ENCODE measurements at places on chromosomes 7 and 10. TPM values are rescaled to one million over a fixed set of nuclear protein-coding genes. Genes with fewer than 3 reads are reported as not detected.
A peak's percentile ranks its signal among the peaks of the same experiment; 100 is the strongest.

DNA sequence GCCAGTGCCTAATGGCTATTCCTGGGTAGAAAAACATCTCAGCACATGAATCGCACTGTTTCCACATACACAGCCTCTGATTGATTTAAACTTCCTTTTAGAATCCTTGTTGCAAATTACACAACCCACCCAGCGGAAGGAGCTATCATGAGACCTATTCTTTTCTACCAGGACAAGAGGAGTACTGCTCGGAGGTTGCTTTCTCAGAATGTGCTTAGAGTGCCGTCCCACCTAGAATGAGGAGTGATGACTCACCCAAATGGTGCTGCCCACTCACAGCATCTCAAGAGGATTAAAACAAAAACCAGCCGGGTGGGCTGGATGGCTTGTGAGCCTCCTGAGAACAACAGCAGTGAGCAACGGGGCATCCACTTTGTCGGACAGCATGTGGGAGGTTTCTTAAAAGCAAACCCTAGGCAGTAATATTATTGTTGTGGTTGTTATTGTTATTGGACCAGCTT is 128.9 kb downstream of the DGKI start:
- no peak for DNase-seq

DNA sequence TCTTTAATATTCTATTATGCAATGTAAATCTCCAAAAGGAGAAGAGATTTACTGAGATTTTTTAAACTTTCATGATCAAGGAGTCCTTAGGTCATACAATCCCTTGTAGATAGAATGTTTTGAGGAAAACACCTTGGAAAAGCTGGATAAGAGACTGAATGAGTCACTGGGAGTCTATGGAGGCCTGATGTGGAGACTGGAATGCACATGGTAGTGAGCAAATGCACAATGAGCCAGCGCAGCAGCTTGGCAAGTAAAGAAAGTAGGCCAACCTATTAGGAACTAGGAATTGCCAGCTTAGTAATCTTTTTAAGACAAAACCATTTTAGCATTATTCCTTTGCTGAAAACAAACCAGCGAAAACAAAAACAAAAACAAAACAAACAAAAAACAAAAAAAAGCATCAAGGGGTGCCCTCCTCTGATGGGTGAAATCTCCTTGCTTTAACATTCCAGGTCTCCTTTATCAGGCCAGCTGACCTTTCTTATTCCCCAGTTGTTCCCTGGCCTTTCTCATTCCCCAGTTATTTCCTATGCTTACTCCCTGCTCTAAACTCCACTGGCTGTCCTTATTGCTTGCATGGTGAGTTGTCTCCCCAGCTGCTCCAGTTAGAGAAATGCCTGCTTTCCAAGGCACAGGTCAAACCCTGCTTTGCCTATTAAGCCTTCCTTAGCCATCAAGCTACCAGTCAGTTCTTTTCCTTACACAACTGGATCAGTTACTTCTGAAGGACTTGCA is 135.8 kb downstream of the PLCE1 start:
- no peak for DNase-seq

DNA sequence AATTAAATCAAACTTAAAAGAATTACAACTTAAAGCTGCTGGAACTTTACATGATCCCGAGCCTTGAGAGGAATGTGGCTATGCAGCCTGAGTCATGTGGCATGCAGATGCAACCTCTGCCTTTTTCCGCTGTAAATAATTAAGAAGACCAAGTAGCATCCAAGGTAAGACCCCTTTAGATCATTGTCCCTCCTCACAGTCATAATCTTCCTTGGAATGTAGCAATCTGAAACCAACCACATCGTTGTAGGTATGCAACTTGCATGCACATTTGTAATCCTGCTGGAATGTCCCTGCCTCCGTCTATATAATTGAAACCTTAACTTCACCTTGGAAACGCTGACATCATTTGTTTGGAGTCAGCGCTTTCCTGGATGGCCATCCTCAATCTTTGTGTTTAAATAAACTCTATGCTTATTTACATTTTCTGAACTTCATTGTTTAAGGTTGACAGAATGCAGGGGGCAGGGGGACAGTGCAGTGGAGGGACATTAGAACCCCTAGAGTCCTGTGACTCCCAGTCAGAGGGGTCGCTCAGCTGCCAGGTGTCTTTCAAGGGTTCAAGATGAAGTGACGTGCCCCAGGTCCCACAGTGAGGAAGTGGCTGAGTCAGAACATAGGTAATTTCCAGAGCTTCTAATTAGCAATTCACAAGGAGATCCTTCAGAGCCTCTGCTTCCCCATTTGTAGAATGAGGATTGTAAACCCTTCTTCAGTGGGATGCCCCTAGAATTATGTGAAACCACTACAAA is 110.7 kb downstream of the RALA start:
- DNase-seq = peak; percentile 36

GRCh38 chr10:23820792-23821191 is 381.9 kb downstream of the OTUD1 start:
- no peak for DNase-seq

- DNase-seq = no peak
These were observed 87.5 kb upstream of the GATAD1 start for GRCh38 chr7:92359801-92360200.

Gene CYP26C1
- not detected for polyA plus RNA-seq

Gene TUBAL3
- 0.26 TPM for polyA plus RNA-seq

GRCh38 chr7:135180122-135180521 is 9.6 kb upstream of the CYREN start:
- no peak for DNase-seq

DNA sequence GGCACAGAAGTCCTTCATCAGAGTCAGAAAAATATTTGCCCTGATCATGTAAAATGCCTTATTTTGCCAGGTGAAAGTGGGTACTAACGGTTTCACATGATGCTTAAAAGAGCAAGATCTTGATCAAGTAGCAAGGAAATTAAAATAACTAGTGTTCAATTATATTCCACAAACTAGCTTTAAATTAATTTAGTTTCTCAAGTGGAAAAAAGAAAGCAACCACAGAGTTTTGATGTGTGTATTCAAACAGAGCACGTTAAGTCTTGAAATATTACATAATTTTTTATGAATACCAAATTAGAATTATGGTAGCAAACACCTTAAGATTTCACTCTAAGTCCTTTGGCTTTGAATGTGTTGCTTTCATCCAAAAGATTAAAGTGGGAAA is 47.3 kb downstream of the PIP4K2A start:
- DNase-seq = no peak

DNA sequence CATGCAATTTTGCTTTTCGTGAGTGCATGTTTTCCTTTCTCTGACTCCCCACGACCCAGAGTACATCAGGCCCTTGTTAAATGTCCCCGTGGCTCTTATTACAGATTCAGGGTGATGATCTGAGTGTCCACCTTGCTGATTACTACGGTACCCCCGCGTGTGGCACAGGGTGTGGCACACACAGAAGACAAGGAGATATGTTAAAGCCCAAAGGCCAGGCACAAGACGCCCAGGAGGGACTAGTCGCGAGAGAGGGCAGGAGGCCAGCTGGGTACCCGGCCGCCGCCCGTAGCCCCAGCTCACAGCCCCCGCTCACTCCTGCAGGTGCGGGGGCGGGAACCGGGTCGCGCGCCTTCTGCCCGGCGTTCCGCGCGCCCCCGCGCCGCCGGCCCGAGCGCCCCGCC is 281 bp upstream of the EXOC6 start:
- no peak for DNase-seq

Gene PYROXD2
- 10.7 TPM for polyA plus RNA-seq

DNA sequence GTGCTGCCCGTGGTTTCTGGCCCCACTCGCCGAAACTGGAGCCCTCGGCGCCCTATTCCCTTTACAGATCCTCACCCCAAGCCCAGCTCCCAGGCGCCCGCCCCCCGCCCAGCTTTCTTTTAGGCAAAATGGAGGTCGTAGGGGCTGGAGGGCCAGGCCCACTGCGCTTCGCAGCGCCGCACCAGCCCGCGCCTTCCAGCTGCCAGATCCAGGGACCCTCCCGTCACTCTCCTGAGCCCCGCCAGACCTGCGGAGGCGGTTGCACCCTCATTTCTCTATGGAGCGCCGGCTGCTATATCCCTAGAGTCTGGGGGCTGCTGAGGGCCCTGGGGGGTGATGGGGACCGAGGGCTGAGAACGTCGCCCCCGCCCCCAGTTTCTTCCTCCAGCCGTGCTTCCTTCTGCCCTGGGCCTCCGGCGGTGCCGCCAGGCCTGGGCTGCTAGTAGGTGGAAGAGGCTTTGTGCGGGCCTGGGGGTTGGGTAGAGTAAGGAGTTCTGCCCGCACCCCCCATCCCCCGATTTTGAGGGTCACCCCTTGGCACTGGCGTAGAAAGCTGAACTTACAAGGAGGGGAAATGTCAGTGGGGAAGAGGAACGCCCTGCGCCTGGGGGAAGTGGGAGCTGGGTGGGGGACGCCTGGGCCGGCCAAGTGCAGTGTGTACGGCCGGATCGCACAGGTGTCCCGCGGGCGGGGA is 1.0 kb downstream of the GNB2 start:
- DNase-seq = no peak
